ENCODE measurements at places on chromosomes 2 and 18.

DNA sequence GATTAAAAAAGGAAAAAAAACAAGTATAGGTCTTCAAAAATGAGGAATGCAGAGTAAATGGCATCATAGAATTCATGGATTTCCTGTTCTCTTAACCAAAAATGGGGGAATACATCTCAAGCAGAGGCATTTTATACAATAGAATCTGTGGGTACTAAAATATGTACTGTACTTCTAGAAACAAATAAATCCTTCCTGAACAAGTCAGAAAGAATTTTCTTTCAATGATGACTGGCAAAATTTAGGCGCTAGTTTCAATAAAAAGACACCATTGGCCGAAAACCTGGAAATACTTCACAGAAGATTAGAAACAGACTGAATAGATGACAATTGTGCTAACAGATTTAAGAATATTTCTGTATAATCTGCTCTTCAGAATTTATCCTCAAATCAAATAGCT lies 15.1 kb downstream of the TRAK2 start:
- no peak for DNase-seq

- no peak for DNase-seq
Observed at GRCh38 chr2:176753752-176754474, 458.7 kb upstream of the HNRNPA3 start.

DNA sequence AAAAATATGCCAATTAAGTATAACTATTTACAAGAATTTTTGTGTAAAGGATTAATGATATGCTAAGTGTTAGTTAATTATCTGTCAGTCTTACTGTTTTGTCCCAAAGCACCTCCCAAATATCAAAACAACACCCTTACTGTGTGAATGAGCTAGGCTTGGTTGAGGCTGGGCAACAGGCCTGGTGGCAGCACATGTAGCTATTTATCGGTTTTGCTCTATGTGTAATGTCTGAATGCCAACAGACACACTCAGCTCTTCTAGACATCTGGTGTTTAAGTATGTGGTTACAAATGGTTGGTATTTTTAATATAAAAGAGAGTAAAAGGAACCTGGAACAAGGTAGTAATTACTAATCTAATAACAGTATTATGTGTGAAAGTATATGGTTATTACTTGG lies 175.3 kb downstream of the RAB3GAP1 start:
- DNase-seq = no peak

- DNase-seq = no peak
Observed at GRCh38 chr18:49645196-49645595, 83.3 kb downstream of the LIPG start.

- DNase-seq = no peak
Observed at GRCh38 chr2:118121986-118122524, 33.8 kb downstream of the INSIG2 start.

GRCh38 chr2:172198908-172199307 lies 96.2 kb upstream of the DLX2 start:
- DNase-seq = no peak

DNA sequence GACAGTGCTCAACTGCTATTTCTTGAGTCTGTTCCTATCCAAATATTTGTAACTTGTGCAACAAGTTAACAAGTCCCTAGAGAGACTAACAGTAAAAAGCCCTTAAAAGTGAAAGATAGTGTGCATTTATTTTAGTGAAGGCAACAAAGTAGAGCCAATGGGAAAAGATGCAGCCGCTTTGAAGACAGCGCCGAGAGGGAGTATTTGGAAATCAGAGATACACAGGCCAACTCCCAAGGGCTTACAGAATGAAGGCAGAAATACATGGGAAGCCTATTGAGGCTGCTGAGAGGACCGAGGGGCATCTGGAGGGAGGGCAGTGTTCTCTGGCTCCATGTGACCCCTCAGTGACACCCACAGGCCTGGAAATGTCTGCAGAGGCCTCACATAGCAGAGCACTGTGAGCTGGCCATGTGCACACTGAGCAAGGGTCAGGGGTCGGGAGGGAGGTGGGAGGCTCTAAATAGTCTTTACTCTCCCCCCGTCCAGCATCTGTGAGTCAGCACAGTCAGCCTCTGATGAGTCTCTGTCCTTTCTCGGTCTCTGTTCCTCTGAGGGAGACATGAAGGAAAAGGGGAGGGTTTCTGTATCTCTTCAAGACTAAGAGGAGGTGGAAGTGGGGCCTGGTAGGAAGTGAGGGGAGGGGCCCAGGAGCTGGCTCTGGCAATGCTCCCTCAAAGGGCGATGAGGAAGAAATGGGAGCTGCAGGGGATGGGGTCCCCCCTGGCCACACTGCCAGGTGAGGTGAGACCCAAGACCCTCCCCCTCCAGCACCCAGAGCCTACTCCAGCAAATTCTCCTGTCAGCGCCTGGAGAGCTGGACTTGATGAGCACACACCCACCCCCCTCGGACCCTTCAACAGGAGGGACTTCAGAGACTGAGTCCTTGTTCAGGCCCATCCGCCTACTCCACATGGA lies 133.6 kb downstream of the SP3 start:
- DNase-seq = no peak

DNA sequence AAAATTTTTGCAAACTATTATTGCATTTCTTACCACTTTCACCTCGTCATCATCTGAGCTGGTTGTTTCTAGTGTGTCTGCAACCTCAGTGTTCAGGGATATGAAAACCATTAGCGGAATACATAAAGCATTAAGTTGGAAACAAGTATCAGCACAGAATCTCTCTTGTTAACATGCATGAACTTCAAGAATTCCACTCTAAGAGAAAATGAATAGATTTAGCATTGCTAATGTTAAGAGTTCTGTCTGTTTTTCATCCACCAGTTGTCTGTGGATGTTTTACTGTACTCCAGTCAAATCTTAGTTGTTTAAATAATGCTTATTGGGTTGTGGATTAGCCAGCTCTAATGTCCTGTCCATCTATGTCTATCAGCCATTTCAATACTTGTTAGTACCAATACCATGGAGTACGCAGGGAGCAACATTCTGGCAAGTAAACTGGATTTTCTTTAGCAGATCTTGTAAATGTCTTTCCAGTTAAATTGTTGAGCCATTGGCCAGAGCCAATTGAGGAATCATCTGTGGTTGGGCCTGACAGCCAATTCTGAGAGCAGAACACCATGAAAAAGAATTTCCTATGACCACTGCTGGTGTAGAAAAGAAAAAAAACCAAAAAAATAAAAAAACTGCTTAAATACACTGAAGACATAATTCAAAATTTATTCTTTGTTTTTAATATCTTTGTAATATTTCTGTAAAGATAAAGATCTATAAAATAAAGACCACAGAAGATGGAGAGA lies 82.5 kb downstream of the SLC8A1 start:
- no peak for DNase-seq

- no peak for DNase-seq
Observed at GRCh38 chr2:13284688-13285087, 568.0 kb downstream of the TRIB2 start.

- no peak for DNase-seq
Observed at GRCh38 chr2:48059975-48060374, 153.7 kb upstream of the FBXO11 start.

DNA sequence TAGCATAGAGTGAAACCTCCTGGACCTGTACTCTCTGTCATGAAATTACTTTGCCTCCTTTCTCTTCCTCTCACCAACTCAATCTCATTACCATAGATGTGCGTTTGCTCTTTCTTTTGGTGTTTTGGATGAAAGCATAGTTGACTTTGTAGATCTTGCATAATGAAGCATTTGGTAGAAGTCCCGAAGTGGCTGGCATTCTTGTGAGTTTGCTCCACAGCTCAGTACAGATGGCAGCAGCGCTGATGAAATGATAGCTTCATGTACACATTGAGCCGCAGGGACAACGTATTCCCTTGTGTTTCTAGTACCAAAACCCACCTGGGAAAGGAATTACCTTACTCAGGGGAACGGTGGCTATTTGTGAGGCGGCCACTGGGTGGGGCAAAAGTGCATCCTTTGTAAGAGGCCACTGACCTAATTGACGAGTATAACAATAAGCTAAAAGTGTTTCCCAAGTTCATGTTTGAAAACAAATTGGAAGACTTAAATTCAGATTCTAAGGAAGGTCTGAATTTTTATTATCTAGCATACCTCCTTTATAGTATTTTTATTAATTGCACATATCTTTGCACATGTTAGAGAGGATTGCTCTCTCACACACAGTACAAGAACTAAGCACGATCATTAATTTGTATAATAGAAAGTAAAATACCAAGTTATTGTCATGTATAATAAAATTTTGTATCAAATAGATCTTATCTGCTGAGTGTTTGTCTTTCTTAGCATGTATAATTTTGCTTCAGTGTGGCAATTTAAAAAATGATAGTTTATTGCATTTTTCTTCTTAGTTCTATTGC lies 25.4 kb upstream of the CDH7 start:
- no peak for DNase-seq

- no peak for DNase-seq
Observed at GRCh38 chr2:136222862-136223261, 104.9 kb upstream of the CXCR4 start.

GRCh38 chr2:234136461-234136860 lies 86.0 kb downstream of the SPP2 start:
- no peak for DNase-seq

DNA sequence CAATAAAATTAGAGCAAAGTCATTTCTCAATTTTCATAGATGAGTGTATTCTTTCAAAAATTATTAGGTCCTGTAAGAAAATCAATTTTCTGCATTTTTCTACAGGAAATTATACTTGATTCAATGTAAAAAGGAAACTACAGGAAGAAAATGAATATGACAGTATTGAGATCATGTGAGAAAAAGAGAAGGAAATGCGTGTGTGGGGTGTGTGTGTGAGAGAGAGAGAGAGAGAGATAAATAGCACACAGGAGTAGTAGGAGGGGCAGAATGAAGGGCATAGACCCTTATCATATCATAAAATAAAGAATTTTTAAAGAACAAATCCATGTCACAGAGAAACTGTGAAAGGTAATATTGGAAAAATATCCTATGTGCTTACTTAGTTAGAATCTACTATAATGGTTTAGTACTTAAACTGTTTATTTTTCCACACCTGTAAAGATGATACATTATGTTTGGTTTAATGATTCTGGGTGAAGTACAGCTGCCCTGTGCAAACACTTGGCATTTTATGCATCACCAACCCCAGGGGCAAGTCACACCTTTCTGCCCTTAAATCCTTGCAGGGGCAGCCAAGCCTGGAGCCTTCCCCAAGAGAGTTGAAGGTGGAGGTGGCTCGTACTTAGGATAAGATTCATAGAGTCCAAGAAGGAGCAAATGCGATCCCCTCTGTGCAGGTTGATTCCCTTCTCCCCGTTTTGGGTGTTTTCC lies 276.4 kb downstream of the TGIF1 start:
- DNase-seq = no peak

DNA sequence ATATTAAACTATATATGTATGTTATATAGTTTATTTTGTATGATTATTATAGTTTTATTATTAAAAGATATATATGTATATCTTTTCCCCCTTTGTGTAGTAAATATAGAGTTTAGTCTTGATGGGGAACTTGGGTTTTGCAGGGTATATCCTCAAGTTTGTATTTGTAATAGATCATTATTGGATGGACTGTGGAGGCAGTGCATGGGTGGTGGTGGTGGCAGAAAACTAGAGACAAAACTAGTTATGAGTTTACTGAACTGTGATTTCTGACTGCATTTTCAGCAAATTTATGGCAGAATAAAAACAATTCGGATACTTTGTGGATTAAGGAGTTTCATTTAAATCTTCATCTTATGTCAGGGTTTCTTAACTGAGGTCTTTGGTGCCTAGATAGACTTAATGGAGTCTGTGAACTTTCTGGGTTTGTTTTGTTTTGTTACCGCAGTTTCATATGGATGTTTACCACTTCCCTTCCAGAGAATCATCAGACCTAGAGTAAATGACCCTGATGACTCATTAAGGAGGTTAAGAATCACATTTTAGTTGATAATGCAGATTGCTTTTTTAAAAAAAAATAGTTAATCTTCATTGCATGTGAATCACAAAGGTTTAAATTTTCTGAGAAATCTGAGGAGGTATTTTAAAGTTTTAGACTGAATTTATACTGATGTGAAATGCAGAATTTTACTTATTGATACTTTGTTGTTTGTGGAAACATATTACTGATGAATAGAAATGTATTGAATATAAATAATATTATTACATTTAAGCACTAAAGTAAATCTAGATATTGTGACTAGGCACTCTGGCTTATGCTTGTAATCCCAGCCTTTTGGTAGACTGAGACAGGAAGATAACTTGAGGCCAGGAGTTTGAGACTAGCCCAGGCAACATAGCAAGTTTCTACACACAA lies 14.5 kb downstream of the EPC2 start:
- no peak for DNase-seq

GRCh38 chr2:59413751-59414570 lies 1139.5 kb downstream of the BCL11A start:
- no peak for DNase-seq

GRCh38 chr2:183409662-183410061 lies 285.4 kb downstream of the NUP35 start:
- DNase-seq = no peak

DNA sequence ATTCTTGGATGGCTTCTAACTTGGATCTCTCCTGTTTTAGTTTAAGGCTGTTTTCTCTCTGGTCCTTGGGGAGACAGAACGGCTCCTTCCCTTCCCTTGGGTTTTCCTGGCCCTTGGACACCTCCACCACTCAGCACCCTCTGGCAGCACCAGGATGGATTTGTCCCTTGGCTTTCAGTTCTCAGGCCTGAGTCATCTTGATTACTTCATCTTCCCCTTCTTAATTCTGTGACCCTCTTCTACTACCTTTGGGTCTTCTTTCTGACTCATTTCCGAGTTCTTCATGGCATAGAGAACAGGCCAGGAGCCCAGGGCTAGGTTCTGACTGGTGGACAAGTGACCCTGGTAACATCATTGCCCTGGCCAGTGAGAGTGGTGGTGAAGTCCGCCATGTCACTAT lies 14.9 kb downstream of the IGFBP2 start:
- no peak for DNase-seq

DNA sequence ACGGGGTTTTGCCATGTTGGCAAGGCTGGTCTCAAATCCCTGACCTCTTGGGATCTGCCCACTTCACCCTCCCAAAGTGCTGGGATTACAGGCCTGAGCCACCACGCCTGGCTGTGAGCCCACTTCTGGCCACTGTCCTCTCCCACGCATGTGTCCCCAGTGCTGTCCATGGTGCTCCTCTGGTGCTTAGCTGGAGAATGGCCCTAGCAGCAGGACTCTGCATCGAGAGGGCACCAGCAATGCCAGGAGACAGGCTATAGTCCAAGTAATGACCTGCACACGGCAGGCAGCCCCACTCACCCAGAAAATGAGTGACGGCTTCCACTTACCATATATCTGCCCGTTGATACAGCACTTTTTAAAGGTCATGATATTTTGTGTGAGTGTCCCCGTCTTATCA lies 66.3 kb upstream of the NARS1 start:
- DNase-seq = no peak

GRCh38 chr18:7812431-7813063 lies 245.4 kb downstream of the PTPRM start:
- DNase-seq = no peak

- DNase-seq = peak; percentile 58
Observed at GRCh38 chr2:9473985-9474360, 378 bp upstream of the IAH1 start.

DNA sequence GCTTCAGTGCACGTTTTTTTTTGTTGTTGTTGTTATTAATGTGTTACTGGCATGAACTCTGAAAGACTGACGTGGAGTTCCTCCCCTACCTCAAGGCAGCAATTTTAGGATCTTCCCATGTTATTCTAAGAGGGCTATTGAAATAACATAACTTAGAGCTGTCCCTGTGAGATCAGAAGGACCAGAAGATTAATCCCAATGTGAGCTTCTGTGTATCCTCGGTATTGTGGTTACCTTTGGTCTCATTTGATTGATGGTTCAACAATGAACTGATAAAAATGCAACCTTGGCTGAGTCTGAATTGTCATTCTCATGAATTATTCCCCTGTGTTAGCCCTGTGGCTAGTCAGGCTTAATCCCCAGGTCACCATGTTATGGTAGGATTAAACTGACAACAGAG lies 394.1 kb downstream of the TRIB2 start:
- DNase-seq = no peak
